DMS53 (cell line): ENCODE measurements at places on chromosomes 12 and 14.
A peak's percentile ranks its signal among the peaks of the same experiment; 100 is the strongest.

DNA sequence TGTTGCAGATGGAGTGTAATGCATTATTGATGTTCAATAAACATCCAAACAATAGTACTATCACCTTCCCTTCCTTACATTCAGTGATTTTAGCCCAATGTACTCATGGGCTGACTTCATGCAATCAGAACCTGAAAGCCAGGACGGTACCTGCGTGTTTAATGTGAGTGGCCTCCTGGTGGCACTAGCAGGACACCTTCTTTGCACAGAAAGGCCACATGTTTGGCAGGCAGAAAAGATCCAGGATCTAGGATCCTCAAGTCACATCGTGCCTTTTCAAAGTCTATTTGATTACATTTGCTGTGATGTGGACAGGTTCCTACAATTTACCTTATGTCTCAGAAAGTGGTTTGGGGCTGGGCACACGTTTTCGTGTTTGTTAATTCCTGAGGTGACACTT lies 82.9 kb downstream of the NEDD1 start:
- peak; percentile 76 for DNase-seq

DNA sequence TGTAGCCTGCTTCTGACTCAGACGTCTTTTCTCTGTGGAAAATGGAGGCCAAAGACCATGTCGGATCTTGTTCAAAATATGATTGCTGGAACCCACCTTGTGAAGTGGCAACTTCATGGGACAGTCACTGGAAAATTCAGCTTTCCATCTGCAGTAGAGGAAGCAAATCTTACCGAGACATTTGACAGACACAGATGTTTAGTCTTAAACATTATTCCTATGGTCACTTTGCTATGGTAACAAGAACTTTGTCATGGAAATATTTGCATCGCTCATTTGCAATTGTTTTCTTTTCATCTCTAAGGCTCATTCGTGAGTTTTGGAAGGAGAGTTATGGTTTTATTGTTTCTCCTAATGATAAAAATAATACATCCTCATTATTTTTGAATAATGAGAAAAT lies 98.3 kb upstream of the HIF1A start:
- no peak for DNase-seq

GRCh38 chr12:122827258-122827657 lies 8.0 kb upstream of the HIP1R start:
- DNase-seq = no peak

DNA sequence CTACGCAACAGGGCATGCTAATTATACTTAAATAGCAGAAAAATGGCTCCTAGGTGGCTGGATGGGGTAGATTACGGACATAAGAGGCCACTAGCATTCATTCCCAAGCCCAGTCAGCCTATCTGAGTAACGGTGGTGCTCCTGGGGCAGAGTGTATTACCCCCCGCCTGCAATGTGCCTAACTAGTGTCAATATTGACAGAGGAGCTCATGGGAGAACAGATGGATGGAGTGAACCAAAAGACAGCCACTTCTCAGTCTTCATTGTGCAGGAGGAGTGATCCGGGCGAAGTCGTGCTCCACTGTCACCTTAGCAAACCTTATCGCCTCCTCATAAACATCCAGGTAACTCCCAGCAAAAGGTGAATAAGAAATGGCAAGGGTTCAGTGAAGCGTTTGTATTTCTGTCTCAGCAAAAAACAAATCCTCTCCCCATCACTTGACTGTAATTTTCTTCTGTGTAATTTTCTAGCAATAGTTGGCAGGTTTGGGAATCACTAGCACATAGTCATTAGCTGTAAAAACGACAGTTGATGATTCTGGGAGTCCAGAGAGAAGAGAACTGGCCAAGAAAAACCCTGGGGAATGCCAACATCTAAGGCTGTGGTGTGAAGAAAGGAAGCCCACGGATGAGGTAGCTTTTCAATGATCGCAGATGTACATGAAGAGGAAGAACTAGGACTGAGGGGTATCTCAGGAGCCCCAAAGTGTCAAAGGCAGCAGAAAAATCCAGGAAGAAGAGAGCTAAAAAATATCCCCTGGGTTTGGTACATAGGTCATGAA lies 126.6 kb upstream of the BCL2L14 start:
- DNase-seq = peak; percentile 59

- DNase-seq = no peak
These were observed 211.7 kb downstream of the TMTC2 start for GRCh38 chr12:82898441-82898840.

GRCh38 chr14:95606266-95606665 lies 71.4 kb downstream of the GLRX5 start:
- DNase-seq = no peak

- DNase-seq = no peak
These were observed 305.2 kb upstream of the PDE3A start for GRCh38 chr12:20063116-20063515.

- DNase-seq = peak; percentile 95
These were observed 5.0 kb upstream of the CCND2 start for GRCh38 chr12:4268329-4269181.

GRCh38 chr14:26549571-26549970 lies 48.3 kb downstream of the NOVA1 start:
- no peak for DNase-seq

DNA sequence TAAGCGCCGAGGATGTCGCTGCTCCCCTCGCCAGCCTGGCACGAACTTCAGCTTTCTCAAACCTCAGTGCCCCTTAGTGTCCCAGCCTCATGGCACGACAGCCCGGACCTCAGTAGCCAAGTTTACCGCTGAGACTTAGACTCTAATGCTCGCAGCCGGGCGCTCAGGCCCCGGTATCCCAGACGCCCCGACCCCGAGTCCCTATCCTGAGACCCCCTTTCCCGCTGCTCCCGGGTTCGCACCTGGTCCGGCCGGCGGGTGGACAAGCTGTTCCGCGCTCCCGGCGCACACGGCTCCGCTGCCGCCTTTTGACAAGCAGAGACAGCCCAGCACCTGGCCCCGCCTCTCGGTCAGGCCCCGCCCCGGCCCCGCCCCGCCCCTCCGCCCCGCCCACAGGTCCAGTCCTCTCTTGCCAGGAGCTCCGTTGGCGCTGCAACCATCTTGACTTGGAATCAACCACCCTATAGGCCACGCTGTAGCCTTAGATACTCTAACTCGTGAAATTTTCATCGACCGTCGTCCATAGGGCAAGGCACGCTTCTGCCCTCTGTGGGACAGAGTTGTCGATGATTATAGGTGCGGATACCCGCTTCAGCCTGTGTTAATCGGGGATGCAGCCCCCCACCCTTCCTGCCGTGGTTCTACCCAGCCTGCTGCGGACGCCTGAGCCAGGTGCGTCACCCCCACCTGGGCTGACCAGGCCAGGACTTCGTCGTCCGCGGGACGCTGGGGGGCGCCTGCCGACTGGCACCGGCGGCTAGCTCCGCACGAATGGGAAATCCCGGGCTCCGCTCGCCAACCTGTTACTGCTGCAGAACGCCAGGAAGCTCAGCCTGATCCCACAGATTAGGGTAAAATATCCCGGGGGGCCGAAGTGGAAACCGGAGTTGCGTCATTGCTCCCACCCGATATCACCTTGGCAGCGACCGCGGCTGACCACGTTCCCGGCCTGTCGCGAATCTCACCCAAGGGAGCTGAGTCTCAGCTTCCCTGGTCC lies at the start of gene VDR:
VDR (minus strand) TSS at position 282 of the 997 bp plus-strand sequence. CDS start 25,881 bp downstream, outside the sequence.
- DNase-seq = peak; percentile 98

DNA sequence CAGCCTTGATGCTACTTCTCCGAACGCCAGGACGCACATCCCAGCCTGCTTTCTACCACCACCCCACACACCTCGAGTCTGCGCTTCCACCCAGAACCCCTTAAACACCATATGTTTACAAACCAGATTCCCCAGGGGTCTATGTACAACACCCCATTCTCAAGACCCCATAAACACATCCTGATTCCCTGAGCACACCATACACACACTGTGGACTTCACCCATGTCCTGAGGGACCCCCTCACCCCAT lies 733 bp downstream of the TTC7B start:
- no peak for DNase-seq

GRCh38 chr12:53974084-53975063 lies at the start of gene HOTAIR:
Gene HOTAIR, minus strand, starts transcription at chr12:53974954.
- peak; percentile 38 for DNase-seq

DNA sequence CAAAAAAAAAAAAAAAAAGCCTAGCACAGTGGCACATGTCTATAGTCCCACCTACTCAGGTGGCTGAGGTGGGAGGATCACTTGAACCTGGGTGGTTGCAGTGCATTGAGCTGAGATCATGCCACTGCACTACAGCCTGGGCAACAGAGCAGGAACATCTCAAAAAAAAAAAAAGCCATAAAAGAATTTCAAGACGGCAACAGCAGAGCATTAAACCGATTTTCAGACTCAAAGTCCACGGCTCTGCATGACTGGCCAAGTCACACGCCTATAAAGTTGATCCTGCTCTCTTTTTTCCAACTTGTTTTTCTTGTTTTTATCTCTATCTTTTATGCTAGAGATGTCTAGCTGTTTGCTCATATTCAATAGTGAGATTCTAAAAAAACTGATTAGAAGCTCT lies 45.3 kb downstream of the FBXO34 start:
- DNase-seq = no peak
